Sigmoid colon (tissue), 7 donors: ENCODE measurements at places on chromosomes 13 and 19. TPM values are rescaled to one million over a fixed set of nuclear protein-coding genes. Genes with fewer than 3 reads are reported as not detected.
A peak's percentile ranks its signal among the peaks of the same experiment; 100 is the strongest.

Gene SMIM44
- polyA plus RNA-seq, result 2.9 TPM

Gene CEACAM21
- polyA plus RNA-seq, result not detected

DNA sequence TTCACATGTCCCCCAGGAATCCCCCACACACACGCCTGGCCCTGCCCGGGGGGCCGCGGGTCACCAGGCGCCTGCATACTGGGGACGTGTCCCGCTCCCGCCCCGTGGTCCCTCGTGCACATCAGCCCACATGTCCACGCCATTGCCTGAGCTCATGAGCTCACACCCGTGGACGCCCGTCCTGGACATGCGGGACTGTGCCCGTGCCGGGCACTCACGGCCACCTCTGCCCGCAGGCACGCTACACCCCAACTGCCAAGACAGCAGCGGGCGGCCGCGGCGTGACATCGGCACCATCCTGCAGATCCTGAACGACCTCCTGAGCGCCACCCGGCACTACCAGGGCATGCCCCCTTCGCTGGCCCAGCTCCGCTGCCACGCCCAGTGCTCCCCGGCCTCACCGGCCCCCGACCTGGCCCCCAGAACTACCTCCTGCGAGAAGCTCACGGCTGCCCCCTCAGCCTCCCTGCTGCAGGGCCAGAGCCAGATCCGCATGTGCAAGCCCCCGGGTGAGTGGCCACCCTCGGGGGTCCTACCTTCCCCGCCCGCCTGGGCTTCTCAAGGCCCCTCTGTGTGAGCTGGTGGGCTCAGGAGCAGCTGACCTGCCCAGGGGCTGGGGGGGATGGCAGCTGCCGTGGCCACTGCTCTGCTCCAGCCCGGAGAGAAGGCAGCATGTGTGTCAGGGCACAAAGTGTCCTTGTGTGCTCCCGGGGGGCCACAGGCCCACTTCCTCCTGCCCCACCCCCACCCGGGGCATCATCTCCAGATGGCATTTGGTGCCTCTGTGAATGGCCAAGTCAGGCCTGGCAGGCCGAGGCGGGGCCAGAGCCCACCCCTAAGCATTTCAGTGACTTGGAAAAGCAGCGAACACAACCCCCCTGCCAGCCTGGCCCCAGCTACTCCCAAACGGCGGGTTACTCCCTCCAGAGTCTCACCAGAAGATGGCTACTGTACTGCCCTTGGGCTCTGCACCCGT, 7.1 kb downstream of the MIDN start:
- DNase-seq, result no peak

GRCh38 chr19:56720281-56720680, 48.7 kb upstream of the ZNF835 start:
- no peak for DNase-seq

Gene PALM
- polyA plus RNA-seq, result 3.0 TPM

DNA sequence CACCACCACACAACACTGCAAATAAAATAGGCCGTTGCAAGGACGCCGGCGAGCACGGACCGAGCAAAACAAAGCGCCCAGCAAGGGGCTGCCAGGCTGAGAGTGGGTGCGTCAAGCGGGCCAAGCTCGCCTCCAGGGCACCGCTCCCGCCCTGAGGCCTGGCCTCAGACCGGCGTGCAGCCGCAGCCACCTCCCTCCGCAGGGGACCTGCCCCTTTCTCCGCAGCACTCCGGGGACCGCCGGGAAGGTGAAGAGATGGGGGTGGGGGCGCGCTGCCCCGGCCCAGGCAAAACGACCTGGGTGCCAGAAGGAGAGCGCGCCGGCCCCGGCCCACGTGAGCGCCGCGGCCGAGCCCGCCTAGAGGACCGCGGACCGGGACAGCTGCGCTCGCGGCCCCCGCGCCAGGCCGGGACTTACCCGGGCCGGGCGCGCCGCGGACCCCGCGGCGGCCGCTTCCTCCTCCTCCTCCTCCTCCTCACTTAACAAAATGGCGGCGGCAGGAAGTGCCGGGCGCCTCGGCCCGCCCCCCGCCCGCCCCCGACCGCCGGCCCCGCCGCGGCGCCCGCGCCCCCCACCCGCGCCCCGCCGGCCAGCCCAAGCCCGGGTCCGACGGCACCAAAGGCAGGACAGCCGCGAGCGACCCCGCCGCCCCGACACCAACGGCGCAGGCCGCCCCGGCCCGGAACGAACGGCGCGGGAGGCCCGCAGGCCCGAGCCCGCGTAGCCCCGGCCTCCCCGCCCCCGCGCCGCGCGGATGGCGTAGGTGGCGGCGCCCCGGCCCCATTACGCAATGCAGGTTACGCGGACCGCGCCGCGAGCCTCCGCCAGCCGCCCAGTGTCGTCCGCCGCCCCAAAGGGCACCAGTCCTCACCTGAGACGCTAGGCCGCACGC, 674 bp downstream of the BRD4 start:
- peak; percentile 79 for DNase-seq

Gene AMH
- polyA plus RNA-seq, result 0.69 TPM

- DNase-seq, result no peak
Observed at GRCh38 chr13:78742659-78743058, 83.7 kb upstream of the OBI1 start.

Gene PLK5
- not detected for polyA plus RNA-seq

Gene ARHGAP33
- polyA plus RNA-seq, result 0.60 TPM

DNA sequence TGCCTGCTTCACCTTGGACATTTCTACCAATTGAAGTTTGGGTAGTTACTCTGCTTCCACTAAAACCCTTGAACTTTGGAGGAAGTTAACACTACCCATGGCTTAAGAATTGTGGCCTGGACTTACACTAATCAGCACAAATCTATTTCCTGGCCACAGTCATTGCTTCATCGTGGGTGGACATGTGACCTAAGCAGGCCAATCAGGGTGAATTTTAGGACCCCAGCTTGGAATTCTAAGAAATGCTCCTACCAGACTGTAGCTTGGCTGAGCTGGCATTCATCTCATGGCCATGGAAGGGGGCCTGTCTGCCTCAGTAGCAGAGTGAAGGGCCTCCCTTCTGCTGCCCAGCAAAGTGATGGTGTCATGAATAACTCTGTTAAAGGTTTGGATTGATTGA, 58.3 kb upstream of the SLC15A1 start:
- DNase-seq, result no peak

Gene ZNF773
- 4.6 TPM for polyA plus RNA-seq

Gene DACH1
- 1.8 TPM for polyA plus RNA-seq

Gene KLK8
- not detected for polyA plus RNA-seq

- no peak for DNase-seq
Observed at GRCh38 chr13:70284371-70284770, 176.1 kb upstream of the KLHL1 start.

- DNase-seq, result peak; percentile 86
Observed at GRCh38 chr19:372306-372890, 27.8 kb upstream of the MIER2 start.

Gene SMIM7
- polyA plus RNA-seq, result 82.5 TPM
